Psoas muscle (tissue), 8 donors: ENCODE measurements at places on chromosomes 7 and 10. TPM values are rescaled to one million over a fixed set of nuclear protein-coding genes. Genes with fewer than 3 reads are reported as not detected.

- no peaks in the 10 kb centered on the region for H3K36me3 ChIP-seq
- no peak overlapping the region for H3K4me3 ChIP-seq
- H3K27ac ChIP-seq = no peak overlapping the region
- no peaks in the 10 kb centered on the region for H3K27me3 ChIP-seq
- DNase-seq = no peak
- peaks cover 2% of the 10 kb centered on the region for H3K4me1 ChIP-seq
Measured at GRCh38 chr10:68564712-68565111, 4.6 kb downstream of the TET1 start.

- H3K4me1 ChIP-seq = peaks cover 7% of the 10 kb centered on the region
- no peaks in the 10 kb centered on the region for H3K27me3 ChIP-seq
- H3K4me3 ChIP-seq = no peak overlapping the region
- DNase-seq = no peak
- no peak overlapping the region for H3K27ac ChIP-seq
Measured at GRCh38 chr10:29332061-29332760, 43.3 kb downstream of the LYZL1 start.

- DNase-seq = no peak
- H3K4me3 ChIP-seq = no peak overlapping the region
- H3K27me3 ChIP-seq = peaks cover 3% of the 10 kb centered on the region
- no peaks in the 10 kb centered on the region for H3K4me1 ChIP-seq
Measured at GRCh38 chr10:100697070-100697469, 48.3 kb upstream of the PAX2 start.

- H3K4me1 ChIP-seq = no peaks in the 10 kb centered on the region
- no peaks in the 10 kb centered on the region for H3K36me3 ChIP-seq
- H3K27ac ChIP-seq = no peak overlapping the region
Measured at GRCh38 chr7:15554744-15555143, 7.1 kb downstream of the AGMO start.

DNA sequence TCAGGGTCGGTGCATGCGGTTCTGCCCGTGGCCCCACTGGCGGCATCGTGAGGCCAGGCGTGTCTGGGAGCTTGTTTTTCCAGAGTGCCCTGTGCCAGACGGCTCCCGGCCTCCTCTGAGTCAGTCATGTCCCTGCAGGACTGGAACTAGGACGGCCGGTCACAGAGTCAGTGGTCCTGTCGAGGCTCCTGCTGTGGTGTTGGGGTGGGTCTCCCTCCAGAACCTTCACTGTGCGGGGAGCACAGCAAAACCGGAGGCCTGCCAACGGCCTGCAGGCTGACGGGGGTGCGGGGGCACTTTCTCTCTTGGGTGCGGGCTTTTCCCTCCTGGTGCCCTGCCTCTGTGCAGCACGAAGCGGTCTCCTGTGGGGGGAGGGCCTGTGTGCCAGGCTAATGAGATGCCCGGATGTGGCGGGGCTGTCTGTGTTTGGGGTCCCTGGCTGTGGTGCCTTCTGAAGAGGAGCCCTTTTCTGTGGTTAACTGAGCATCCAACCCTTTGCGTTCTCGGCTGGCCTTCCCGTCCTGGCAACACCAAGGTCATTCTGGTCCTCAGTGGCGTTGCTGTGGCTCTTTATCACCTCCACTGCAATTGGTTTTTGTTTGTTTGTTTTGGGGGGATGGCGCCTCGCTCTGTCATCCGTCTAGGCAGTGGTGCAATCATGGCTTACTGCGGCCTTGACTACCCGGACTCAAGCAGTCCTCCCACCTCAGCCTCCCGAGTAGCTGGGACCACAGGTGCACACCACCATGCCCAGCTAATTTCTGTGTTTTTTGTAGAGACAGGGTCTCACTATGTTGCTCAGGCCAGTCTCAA is 8.0 kb downstream of the GET4 start:
- H3K27ac ChIP-seq = peak overlapping the region; percentile 72
- H3K27me3 ChIP-seq = no peaks in the 10 kb centered on the region
- H3K36me3 ChIP-seq = peaks cover 35% of the 10 kb centered on the region
- peaks cover 56% of the 10 kb centered on the region for H3K4me1 ChIP-seq

DNA sequence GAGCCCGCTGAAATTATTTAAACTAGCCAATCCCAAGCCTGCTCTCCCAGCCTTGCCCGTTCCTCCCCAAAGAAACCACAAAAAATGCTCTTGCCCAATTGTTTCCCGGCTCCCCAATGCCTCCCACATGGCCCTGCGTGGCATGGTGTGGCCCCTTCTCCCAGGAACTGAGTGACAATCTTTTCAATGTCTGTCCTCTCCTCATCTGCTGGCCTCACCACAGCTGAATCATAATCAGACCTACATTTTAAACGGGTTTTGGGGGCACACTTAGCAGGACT is 201.5 kb downstream of the PRPF18 start:
- no peak for DNase-seq
- H3K4me1 ChIP-seq = peaks cover 5% of the 10 kb centered on the region
- H3K27ac ChIP-seq = peak overlapping the region; percentile 13
- peaks cover 4% of the 10 kb centered on the region for H3K27me3 ChIP-seq
- H3K4me3 ChIP-seq = no peak overlapping the region

- DNase-seq = no peak
- H3K27ac ChIP-seq = no peak overlapping the region
- H3K4me1 ChIP-seq = no peaks in the 10 kb centered on the region
- no peak overlapping the region for H3K4me3 ChIP-seq
- H3K36me3 ChIP-seq = no peaks in the 10 kb centered on the region
Measured at GRCh38 chr10:14468726-14469125, 138.0 kb upstream of the FRMD4A start.

BLNK gene
- total RNA-seq = 1.1 TPM

AKR1E2 gene
- total RNA-seq = 1.8 TPM

- no peaks in the 10 kb centered on the region for H3K27me3 ChIP-seq
- no peak overlapping the region for H3K4me3 ChIP-seq
Measured at GRCh38 chr10:71957546-71958275, 6.5 kb upstream of the CHST3 start.

SFRP5 gene
- not detected for total RNA-seq

GRCh38 chr7:42457663-42458062 is 220.7 kb upstream of the GLI3 start:
- no peaks in the 10 kb centered on the region for H3K36me3 ChIP-seq
- no peak overlapping the region for H3K4me3 ChIP-seq
- no peak for DNase-seq
- no peak overlapping the region for H3K27ac ChIP-seq
- H3K4me1 ChIP-seq = no peaks in the 10 kb centered on the region

MYO3A gene
- 0.32 TPM for total RNA-seq

DNA sequence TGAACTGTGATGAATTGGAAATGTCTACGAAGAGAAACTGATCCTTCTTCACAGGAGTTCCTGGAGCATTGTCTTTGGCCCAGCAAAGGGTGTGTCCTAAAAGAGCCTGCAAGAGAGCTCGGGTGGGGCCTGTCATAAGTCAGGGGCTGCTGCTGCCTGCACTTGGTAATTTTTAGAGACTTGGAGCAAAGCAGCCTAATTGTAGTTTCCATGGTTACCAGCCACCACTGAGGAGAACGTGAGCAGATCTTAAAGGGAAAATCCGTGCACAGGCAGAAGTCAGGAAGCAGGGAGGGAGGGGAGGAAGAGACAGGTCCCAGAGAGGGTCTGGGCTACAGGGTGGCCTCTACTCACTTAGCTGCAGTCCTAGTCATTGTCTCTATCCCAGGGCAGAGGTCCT is 463.6 kb downstream of the PLXNA4 start:
- DNase-seq = no peak
- no peaks in the 10 kb centered on the region for H3K36me3 ChIP-seq
- H3K27me3 ChIP-seq = no peaks in the 10 kb centered on the region
- no peaks in the 10 kb centered on the region for H3K4me1 ChIP-seq
- H3K27ac ChIP-seq = no peak overlapping the region
- no peak overlapping the region for H3K4me3 ChIP-seq

CALHM3 gene
- not detected for total RNA-seq

PPP1R9A gene
- total RNA-seq = 15.1 TPM

DNA sequence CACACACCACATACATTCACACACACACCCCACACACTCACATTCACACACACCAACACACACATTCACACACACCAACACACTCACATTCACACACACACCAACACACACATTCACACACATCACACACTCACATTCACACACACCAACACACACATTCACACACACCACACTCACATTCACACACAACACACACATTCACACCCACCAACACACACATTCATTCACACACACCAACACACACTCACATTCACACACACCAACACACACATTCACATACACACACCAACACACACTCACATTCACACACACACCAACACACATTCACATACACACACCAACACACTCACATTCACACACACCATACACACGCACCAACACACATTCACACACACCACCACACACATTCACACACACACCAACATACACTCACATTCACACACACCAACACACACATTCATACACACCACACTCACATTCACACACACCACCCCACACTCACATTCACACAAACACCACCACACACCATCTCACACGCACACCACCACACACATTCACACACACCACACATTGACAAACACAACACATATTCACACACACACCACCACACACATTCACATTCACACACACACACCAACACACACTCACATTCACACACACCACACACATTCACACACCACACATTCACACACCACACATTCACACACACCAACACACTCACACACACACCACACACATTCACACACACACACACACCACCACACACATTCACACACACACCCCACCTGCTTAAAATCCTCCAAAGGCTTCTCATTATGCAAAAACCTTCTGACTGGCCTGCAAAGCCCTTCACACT is 9.0 kb downstream of the TAS2R40 start:
- no peak for DNase-seq
- H3K4me3 ChIP-seq = no peak overlapping the region
- H3K27me3 ChIP-seq = no peaks in the 10 kb centered on the region
- H3K27ac ChIP-seq = no peak overlapping the region
- no peaks in the 10 kb centered on the region for H3K36me3 ChIP-seq

GRCh38 chr10:61742812-61743211 is 80.1 kb downstream of the CABCOCO1 start:
- no peaks in the 10 kb centered on the region for H3K4me1 ChIP-seq
- no peaks in the 10 kb centered on the region for H3K36me3 ChIP-seq
- no peak overlapping the region for H3K27ac ChIP-seq
- no peak overlapping the region for H3K4me3 ChIP-seq
- H3K27me3 ChIP-seq = no peaks in the 10 kb centered on the region
- DNase-seq = no peak

GRCh38 chr10:18549105-18549504 is 102.3 kb downstream of the NSUN6 start:
- no peak overlapping the region for H3K4me3 ChIP-seq
- no peak for DNase-seq
- H3K36me3 ChIP-seq = peaks cover 49% of the 10 kb centered on the region
- no peak overlapping the region for H3K27ac ChIP-seq
- H3K4me1 ChIP-seq = no peaks in the 10 kb centered on the region
- no peaks in the 10 kb centered on the region for H3K27me3 ChIP-seq
